Activated CD4-positive, alpha-beta T cell treated with anti-CD3 and anti-CD28 coated beads for 36 hours (primary cell): ENCODE measurements at places on chromosomes 3 and 15. TPM values are rescaled to one million over a fixed set of nuclear protein-coding genes. Genes with fewer than 3 reads are reported as not detected.
A peak's percentile ranks its signal among the peaks of the same experiment; 100 is the strongest.

DNA sequence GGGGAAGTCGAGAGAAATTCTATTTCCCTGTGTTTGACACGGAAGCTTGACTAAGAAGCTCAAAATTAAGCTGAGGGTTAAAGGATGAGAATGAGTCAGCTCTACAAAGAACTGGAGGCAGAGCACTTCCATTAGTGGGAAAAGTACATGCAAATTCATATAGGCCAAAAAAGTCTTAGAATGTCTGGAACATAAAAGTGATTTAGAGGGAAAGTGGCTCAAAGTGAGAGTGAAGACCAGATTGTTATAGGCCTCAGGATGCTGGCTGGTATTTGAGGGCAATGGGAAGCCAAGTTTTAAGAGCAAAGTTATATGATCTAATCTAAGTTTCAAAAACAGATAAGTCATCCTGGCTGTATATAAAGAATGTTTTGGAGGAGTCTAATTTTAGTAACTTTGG lies 857.3 kb downstream of the NAALADL2 start:
- DNase-seq, result no peak

DNA sequence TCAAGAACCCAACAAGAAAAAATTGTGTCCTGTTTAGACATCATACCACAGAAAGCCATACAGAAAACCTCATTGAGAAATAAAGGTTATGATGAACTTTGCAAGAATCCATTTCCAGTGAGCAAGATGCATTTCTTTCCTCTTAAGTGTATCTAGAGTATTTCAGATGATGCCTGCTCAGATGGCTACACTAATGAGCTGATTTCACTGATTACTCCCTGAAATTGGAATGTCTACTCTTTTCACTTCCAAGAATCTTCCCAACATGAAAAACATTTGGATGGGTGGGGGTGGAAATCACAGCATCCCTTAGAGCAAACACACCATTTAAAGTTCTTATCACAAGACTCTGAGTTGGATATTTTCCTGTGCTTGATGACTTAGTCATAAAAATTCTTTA lies 41.4 kb upstream of the IL12A start:
- DNase-seq, result no peak

GRCh38 chr15:81091889-81092558 lies 42.0 kb upstream of the CFAP161 start:
- DNase-seq, result no peak

- DNase-seq, result no peak
Observed at GRCh38 chr15:82548700-82549099, 8.4 kb upstream of the RPS17 start.

- DNase-seq, result peak; percentile 51
Observed at GRCh38 chr3:42263354-42264346, 2.3 kb downstream of the CCK start.

GRCh38 chr15:93399121-93399520 lies 310.1 kb upstream of the RGMA start:
- no peak for DNase-seq

DNA sequence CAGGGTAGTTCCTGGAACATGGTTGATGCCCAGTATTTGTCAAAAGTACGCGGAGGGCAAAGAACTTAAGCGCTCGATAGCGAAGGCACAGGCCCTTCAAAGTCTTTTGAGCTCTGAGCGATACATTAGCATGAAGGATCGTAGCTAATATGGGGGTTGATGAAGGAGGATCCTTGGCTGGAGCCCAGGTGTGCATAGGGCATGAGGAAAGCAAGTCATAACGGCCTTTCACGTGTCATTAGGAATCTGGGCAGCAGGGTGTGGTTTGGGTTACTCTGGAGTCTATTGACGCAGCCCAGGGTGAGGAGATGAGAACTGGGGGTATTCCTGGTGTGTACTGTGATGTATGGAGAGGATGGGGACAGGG lies 31.7 kb downstream of the SPINK8 start:
- DNase-seq, result peak; percentile 41

- peak; percentile 64 for DNase-seq
Observed at GRCh38 chr3:62665627-62666437, 209.4 kb downstream of the CADPS start.

GRCh38 chr3:131620977-131621376 lies 118.2 kb upstream of the MRPL3 start:
- DNase-seq, result no peak

DNA sequence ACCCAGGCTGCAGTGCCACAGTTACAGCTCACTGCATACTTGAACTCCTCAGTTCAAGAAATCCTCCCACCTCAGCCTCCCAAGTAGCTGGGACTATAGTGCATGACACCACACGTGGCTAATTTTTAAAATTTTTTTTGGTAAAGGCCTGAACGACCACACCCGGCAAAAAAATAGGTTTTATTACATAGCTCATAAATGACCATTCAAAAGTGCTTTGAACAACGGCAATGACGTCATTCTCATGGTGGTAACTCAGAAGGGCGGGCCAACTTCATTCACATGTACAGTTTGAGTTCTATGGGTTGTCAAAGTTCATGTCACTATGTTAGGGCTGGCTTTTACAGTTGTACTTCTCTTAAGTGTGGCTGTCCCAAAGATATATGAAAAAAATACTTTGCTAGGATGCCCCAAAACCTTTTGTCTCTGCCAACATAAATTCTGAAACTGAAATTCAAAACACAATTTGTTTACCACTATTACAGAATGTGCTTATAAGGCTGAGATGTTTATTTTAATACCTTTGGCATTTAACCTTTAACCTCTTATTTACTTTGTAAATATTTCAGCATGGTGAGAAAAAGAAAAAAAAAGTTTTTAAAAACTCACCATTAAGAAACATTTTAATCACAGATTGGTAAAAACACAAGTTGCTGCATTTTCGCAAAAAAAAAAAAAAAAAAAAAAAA lies 6.2 kb downstream of the MYO1E start:
- DNase-seq, result no peak

DNA sequence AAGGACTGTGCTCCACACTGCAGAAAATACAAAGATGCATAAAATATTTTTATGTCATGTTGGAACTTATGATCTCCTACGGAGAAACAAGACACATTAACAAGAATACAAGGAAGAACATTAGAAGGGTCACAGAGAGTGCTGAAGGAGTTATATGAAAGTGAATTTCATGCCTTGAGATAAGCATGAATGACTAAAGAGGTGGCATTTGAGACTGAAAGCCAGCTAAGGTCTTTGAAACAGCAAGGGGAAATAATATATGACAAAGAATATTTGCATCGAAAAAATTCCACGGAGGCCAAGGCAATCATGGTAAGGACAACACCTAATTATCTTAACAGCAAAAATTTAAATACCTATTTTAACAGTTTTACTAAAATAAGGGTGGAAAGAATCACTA lies 12.5 kb downstream of the GSK3B start:
- no peak for DNase-seq

DNA sequence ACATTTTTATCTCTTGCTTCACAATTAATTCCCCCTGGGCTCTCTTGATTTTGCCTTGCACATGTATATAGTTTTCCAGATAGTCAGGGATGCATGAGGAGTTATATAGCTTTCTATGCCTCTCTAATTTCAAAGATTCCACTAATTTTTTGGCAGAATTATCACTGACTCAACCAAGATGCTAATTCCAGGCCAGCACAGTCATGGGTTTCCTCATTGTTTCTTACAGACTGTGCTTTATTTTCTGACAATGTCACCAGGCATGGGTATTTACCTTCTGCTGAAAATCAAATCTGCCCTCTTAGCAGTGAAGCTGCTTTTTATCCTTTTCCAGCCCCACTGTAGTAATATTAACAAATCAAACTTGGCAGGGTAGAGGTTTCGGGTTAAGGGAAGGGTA lies 1520.6 kb upstream of the CADM2 start:
- DNase-seq, result no peak

DNA sequence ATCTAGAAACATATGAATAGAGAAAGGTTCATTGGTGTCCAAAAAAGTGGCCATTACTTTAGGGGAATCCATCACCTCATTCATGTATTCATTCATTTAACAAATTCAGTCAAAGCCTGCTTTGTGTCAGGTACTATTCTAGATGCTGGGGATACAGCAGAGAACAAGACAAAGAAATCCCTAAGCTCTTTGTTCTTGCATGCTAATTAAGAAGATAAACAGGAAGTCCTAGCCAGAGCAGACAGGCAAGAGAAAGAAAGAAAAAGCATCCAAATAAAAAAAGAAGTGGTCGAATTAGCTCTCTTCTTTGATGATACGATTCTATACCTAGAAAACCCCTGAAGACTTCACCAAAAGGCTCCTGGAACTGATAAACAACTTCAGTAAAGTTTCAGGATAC lies 12.4 kb upstream of the ZMAT3 start:
- DNase-seq, result no peak

DNA sequence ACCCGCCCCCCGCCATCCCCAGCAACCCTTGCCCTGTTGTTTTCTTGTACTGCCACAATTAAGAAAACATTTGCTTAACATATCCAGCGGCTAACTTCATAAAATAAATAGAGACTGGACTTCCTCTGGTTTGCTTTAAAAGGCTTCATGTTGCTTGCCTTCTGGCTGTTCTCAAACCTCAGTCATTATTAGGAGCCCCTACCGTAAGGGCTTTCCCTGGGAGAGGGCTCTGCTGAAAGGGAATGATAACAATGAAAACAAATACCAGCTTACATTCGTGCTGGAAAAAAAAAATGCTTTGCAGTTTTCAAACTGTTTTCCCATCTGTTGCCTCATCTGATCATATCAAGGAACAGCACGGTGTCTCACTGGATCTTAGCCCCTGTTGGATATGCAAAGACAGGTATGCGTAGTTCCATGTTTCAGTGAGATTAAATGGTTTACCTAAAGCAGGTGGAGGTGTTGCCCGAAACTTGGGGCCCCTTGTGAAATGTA lies 77.2 kb upstream of the VGLL4 start:
- no peak for DNase-seq

GRCh38 chr3:50089609-50089945 lies 858 bp downstream of the RBM5 start:
- no peak for DNase-seq

DNA sequence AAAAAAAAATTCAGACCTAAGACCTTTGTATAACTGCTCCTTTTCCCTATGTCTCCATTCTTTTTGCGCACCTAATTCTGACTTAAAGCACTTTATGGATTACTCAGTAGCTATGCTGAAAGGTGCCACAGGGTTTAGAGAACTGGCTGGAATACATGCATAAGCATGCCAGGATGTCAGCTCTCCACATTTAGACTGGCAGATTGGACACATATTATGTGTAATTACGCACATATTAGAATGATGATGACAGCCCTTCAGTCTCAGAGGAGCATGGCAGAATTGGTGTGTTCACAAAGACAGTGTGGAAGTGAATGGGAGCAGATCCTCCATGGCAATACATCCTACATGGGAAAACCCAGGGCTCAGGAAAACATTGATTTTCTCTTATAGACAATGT lies 108.1 kb upstream of the LSAMP start:
- no peak for DNase-seq

DNA sequence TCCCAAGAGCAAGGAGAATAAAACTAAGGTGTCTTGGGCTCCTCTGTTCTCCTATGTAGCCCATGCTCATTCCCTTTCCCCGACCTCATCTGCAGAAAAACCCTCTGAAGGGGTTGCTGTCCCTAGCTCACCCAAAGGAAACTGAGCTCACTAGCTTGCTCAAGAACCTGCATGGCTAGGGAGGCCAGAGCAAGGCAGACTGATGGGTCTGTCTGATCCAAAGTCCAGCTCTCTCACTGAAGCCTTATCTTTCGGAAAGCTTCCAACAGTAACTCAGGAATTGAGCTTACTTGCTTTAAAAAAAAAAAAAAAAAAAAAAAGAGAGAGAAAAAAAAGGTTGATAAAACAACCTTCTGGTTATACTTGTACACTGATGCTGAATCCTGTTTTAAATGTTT lies 141.4 kb upstream of the TOPAZ1 start:
- no peak for DNase-seq

- DNase-seq, result peak; percentile 12
Observed at GRCh38 chr15:98823012-98823458, 174.7 kb downstream of the IGF1R start.

GRCh38 chr3:150449169-150449721 lies 41.1 kb downstream of the TSC22D2 start:
- no peak for DNase-seq

DNA sequence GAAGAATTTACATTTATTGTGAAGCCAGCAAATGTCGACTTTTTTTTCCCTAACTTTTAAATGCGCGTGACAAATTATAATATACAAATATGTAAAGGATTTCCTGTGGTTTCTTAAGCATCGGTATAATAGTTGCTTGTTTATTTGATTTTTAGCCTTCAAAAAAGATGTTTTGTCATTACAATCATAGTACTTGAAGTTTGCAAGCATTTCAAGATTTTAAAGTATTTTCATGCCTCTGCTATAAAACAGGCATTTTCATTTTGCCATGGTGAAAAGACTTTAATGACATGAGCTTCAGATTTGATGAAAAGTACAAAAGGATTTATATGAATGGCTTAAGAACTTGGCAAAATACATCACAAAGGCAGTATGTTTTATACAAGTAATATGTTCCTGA lies 9.4 kb upstream of the P2RY12 start:
- DNase-seq, result no peak

- no peak for DNase-seq
Observed at GRCh38 chr3:191282251-191283185, 46.7 kb upstream of the CCDC50 start.

DNA sequence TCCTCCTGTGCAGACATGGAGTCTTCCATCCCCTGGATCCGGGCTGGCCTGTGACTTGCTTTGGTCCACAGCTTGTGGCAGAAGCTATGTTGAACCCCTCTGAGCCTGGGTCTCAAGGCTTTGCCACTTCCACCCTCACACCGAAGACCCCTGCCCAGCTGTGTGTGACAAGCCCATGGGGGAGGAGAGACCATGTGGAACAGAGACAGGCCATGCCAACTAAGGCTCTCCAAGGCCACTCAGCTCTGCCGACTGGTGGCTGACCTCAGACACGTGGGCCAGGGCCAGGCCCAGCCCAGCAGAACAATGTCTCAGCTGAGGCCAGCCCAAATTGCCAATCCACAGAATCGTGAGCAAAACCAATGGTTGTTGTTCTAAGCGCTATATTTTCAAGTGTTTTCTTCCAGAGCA lies 16.4 kb upstream of the CFAP100 start:
- no peak for DNase-seq

GRCh38 chr3:121545049-121545573 lies 677 bp downstream of the POLQ start:
- DNase-seq, result peak; percentile 29

- DNase-seq, result no peak
Observed at GRCh38 chr3:109804697-109805096, 467.4 kb upstream of the DPPA4 start.

- no peak for DNase-seq
Observed at GRCh38 chr3:10726787-10727186, 89.2 kb upstream of the SLC6A11 start.

DNA sequence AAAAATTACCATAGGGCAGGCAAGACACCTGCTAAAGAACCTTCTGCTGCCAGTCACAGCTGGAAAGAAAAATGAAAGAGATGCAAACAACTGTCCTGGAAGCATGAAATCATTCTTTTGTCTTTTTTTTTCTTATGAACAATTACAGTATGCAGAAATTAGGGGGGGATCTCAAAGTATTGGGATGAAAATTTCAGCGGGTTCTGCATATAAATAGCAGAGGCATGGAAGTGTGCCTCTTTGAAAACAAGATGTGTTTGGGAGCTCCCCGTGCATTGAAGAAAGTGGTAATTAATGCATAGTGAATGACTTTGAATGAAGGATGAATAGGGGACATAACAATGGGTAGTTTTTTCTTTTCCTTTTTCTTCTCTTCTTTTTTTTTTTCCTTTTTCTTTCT lies 431.2 kb downstream of the SOX2 start:
- no peak for DNase-seq

The GUCA1C gene
- not detected for total RNA-seq

The SPATA12 gene
- total RNA-seq, result not detected

The SATB1 gene
- total RNA-seq, result 590 TPM

The JMJD7 gene
- 17.6 TPM for total RNA-seq

The GOLGA8M gene
- 0.75 TPM for total RNA-seq

The GATM gene
- 3.4 TPM for total RNA-seq
